ENCODE measurements at places on chromosomes 16 and 17. TPM values are rescaled to one million over a fixed set of nuclear protein-coding genes. Genes with fewer than 3 reads are reported as not detected.
A peak's percentile ranks its signal among the peaks of the same experiment; 100 is the strongest.

WFIKKN1 gene
- 0.90 TPM for total RNA-seq

DCXR gene
- 95.3 TPM for total RNA-seq

ABCA10 gene
- 0.28 TPM for total RNA-seq

JPT1 gene
- 479 TPM for total RNA-seq

SLX1B gene
- total RNA-seq, result 94.2 TPM

- peak; percentile 94 for DNase-seq
Measured at GRCh38 chr16:67393111-67393787, at the start of gene TPPP3. TPPP3 (minus strand) TSS chr16:67393498; CDS start chr16:67391111, 2,387 bp downstream.

GRCh38 chr16:4536391-4537106 is 2.0 kb downstream of the CDIP1 start:
- DNase-seq, result no peak

DNA sequence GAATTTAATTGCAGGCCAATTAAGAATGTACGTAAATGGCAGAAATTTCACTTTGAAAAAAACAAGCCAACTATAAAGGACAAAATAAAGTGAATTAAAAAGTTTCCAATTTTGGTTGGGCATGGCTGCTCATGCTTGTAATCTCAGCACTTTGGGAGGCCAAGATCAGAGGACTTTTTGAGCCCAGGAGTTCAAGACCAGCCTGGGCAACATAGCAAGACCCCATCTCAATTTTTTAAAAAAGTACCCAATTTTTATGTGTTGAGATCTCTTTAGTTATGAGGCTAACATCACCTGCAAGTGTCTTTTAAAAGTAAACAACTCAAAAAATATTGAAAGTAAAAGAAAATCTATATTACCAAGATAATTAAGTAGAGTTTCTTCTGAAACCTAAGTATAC is 25.9 kb downstream of the GNA13 start:
- no peak for DNase-seq

GRCh38 chr16:3038256-3038655 is 1.5 kb upstream of the BICDL2 start:
- peak; percentile 79 for DNase-seq

- no peak for DNase-seq
Measured at GRCh38 chr17:77489893-77490255, 349.1 kb downstream of the SEC14L1 start.

GRCh38 chr16:83908798-83909197 is 9.9 kb downstream of the MLYCD start:
- no peak for DNase-seq

GRCh38 chr17:17472333-17472920 is 4.4 kb upstream of the MED9 start:
- no peak for DNase-seq

GRCh38 chr17:83190601-83191387 is 111.4 kb downstream of the METRNL start:
- DNase-seq, result no peak

DNA sequence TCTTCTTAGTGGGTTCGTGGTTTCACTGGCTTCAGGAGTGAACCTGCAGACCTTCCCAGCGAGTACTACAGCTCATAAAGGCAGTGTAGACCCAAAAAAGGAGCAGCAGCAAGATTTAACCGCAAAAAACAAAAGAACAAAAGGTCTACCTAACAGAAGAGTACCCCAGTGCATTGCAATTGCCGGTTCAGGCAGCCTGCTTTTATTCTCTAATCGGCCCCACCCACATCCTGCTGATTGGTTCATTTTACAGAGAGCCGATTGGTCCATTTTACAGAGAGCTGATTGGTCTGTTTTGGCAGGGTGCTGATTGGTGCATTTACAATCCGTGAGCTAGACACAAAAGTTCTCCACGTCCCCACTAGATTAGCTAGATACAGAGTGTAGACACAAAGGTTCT is 2.0 kb upstream of the ARRB2 start:
- DNase-seq, result no peak

GRCh38 chr17:27496005-27496404 is 39.8 kb downstream of the KSR1 start:
- DNase-seq, result no peak

All from Calu3 (cell line).